ENCODE measurements at places on chromosomes 3 and 15.

DNA sequence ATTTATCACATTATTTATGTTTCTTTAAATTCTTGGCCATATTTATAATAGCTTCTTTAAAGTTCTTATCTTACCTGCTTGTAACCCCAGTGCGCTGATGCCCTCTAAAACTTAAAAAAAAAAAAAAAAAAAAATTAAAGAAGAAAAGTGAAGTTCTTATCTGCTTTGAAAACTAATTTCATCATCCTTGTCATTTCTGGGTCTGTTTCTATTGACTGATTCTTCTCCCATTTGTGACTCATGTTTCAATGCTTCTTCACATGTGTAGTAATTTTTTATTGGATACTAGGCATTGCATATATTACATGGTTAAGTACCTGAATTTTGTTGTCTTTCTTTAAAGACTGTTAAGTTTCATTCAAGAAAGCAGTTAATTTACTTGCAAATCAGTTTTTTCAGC, 3.4 kb upstream of the SEC22A start:
- no peak for DNase-seq

GRCh38 chr3:118556983-118557382, 477.7 kb downstream of the IGSF11 start:
- DNase-seq, result no peak

GRCh38 chr3:43054754-43055153, 51.1 kb downstream of the POMGNT2 start:
- no peak for DNase-seq

DNA sequence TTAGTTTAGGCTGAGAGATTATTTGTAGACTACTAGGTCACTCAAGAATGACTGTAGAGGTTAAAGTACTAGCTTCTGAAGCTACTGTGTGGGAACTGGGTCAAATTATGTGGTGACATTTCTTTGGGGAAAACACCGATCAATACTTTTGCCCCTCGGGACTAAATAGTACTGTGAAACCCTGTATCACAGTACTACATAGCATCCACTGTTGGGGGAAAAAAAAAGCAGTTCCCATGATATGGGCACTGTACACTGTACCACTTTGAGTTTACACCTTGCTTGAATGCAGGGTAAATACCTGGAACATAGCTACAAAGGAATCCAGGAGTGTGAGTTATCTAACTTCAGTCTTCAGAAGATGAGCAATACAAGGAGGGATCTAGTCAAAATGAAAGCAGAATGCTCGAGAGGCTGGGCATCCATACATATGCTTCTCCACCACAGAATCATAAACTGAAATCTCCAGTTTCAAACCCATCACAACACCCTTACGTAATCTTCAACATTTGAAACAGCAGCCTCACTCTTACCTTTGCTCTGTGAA, 311.4 kb downstream of the UNC13C start:
- no peak for DNase-seq

Measured in spinal cord (tissue), 10 donors.